Hepatocyte (in vitro differentiated cells): ENCODE measurements at places on chromosomes 5 and 9.

DNA sequence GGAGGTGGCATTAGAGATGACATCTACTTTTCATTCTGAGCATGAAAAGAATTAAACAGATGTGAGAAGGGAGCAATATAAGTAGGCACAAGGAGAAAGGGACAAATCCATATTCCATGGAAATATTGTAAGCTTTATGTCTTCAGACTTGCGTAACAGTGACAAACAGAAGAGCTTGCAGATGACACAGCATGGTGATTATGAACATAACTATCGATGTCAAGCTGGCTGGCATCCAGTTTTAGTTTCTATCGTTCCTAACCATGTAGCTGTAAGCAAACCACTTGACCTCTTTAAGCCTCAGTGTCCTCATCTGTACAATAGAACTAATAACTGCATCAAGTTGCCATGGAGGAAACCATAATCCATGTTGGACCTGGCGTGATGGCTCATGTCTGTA, 246.7 kb upstream of the ADRA1B start:
- DNase-seq = no peak

DNA sequence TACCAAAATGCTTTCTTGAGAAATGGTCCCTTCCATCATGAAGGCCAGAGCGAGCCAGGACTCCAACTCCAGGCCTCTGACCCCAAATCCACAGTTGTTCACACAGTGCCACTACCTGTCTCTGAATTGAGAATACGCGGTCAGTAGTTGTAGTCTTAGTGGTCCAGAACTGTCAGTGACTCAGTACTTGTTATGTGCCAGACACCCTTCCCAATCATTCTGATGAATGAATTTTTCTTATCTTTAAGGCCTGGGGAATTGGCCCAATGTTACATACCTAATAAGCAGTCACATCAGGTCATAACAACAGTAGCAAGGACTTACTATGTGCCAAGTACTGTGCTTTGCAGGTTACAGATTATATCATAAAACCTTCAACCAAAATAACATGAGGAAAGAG, 72.7 kb upstream of the RARS1 start:
- DNase-seq = no peak

DNA sequence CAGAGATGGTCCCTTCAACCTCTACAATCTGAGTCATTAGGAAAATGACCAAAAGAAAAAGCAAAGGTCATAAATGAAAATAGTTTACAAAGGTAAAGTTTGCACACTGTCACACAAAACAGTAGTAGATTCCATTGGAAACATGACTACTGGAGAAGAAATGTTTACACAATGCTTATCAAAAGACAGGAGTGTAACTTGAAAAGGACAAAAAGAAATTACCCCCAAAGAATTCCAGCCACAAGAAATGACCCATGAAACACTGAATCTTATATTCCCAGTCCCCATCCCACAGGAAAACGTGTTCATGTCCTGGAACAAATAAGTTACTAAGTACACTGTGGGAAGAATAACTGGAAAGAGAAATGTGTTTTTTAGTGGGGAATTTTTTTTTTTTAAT, 385.1 kb downstream of the SEMA5A start:
- no peak for DNase-seq

DNA sequence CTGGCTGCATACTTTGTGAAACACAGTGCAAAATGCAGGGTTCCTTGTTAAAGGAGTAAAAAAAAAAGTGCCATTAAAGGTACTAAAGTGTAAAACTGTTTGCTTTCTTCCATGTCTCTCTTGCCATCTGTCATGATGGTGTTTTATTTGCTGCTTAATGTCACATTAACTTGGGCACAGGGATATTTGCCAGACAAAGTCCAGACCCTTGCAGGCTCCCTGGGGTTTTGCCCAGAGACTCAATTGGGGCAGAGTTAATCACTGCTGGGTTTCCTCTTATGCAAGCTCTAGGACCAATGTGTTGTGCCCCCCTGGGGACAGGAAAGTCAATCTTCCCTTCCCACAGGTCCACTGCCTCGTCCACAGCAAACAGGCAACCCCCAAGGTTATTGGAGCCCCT, 274.3 kb upstream of the SGCD start:
- DNase-seq = no peak

DNA sequence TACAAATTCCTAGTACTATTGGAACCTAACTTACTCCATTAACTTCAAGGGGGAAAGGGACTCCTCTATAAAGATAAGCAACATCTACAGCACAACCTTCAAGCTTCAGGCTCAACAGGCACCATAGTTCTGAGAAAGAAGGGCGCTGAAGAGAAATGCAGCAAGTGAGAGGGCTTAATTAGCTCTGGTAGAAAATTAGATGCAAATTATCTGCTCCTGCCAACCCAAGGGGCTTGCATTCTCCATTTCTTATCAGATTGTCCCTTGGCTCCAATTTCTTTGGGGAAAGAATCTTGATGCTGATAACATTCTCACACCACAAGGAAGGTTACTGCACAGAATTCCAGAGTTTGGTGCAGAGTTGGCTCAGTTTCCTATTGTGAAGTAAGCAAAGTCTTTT, 214.6 kb downstream of the GABRG2 start:
- DNase-seq = no peak

DNA sequence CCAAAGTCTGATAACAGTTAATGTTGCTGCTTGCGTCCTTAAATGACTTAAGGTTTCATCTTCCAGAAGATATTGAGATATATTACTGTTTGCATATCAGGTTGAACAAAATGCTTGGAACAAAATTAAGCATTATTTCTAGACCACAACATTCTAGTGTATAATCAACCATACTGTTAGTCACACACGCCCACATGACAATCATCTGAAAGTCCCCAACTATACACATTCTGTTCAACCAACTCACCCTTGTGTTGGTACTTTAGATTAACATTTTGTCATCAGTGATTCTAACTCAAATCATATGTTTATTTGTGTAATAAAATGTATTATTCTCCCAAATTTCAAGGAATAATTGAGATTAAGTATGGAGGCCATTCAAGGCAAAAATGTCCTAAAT, 47.3 kb downstream of the LURAP1L start:
- no peak for DNase-seq

GRCh38 chr5:172849606-172850453, 15.8 kb downstream of the ERGIC1 start:
- DNase-seq = no peak

DNA sequence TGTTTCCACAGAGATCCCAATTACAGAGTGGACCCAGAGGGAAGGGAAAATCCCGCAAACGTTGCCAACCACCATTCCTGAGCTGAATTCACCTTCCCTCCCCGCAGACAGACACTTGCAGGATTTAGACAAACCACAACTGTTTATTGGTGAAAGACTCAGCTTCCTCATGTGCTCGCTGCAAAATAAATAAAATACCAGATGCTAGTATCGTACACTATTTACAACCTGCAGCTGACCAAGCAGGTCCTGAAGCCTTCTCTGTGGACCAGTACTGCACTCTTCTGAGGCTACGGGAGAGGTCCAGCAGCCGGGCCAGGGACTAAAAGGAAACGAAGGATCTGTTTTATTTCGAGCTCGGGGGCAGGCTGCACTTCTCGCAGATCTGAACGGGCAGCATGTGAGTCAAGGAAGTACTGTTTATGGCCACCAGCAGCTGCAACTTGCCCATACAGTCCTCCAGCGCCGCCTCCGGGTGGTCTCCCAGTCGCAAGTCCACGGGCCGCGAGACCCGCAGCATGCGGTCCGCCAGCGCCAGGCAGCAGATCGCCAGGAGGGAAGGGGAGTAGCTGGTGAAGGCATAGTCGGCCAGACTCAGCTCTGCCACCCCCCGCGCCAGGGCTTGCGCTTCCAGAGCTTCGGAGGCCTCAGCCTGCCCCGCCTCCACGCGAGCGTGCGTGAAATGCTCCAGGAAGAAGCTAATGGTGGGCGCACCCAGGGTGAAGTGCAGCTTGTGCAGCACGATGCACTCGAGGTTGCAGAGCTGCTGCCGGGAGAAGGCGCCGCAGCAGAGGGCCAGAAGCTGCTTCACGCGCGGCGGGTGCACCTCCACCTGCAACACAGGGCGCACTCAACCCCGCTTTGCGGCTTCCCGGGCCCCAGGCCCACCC, 2.1 kb downstream of the CCNO start:
- peak; percentile 34 for DNase-seq

GRCh38 chr5:13624283-13625074, 320.0 kb downstream of the DNAH5 start:
- no peak for DNase-seq

- no peak for DNase-seq
Measured at GRCh38 chr9:72065076-72065475, 4.7 kb upstream of the C9orf57 start.

DNA sequence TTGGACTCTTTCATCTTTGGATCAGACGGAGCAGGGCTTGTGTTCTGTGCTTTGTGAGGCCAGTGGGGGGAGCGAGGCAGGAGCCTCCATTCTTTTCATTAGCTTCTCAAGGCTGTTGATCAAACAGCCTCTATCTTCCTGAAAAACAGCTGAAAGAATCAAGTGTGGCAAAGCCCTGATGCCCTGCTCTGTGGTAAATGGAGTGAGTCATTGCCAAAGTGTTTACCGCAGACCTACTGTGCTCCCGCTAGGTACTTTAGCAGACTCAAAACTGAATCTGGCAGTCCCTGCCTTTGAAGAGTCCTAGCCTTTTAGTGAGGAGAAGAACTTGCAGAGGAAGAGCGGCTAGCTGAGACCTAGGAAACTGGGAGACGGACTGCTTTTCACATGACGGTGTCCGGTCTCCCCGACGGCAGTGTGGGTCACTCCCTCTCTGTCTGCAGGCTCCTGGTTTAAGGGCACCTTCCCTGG, 3.3 kb downstream of the ANKRD33B start:
- DNase-seq = no peak

DNA sequence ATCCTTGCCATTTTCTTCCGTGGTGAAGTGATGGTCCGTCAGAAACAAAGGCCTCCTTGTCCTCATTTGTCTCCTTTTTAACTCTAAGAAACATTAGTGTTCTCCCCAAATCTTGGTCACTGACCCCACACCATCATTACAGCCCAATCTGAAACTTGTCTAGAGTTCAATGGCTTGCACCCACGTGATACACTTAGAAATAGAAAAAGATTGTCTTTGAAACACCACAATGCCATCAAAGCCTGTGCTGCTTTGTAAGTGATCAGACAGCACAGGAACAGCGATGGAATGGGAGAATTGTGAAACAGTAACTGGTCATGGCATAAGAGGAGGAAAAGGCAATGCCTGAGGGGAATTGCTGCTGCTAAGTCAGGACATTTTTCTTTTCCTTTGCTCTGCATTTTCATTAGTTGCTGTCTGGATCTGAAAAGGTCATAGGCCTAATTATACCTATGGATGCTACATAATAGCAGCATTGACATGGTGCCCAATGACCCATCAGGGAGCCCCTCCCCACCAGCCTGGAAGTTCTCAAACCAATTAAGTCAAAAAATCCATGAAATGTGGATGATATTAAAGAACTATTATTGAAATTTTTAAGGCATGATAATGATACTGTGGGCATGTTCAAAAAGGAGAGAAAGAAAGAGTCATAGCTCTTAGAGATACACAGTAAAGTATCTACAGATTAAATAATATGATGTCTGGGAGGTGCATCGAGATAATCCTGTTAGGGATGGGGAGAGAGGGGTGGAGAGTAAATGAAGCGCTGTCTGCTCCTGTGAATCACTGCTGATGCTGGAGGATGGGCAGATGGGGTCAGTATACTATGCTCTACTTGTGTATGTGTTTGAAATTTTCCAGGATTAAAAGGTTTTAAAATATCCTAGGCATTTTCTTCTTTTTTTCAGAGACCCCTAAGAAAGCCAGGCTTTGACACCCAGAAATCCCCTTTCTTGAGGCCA, 83.6 kb downstream of the ENC1 start:
- DNase-seq = no peak

DNA sequence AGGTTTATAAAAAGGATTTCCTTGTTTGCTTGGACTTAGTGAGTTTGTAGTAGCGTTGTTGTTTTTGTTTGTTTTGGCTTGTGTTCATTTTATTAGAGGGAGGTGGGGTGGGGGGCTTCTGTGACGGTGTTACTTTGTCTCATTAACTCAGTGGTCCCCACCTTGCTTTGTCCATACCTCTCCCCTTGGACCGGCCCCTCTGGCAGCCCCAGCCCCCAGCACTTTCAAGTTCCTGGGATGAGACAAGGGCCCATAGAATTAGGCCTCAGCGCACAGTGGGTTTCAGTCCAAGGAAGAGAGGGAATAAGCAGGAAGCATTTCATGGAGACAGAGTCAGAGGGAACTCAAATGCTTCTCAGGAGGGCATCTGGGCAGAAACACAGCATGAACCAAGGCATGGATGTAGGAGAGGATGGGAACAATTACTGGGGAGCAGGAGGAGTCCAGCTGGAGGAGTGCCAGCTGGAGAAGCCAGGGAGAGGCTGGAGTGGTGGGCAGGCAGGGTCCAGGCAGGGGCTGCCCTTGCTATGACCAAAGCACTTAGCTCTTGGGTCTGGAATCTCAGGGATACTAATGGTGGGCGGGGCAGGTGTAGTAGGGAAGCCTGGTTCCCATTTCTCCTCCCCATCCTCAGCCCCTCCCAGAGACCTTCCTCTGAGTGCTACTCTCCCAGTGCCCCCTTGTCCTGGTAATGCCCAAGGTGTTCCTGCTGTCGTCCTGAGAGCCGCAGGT, 23.5 kb upstream of the ENHO start:
- peak; percentile 6 for DNase-seq

DNA sequence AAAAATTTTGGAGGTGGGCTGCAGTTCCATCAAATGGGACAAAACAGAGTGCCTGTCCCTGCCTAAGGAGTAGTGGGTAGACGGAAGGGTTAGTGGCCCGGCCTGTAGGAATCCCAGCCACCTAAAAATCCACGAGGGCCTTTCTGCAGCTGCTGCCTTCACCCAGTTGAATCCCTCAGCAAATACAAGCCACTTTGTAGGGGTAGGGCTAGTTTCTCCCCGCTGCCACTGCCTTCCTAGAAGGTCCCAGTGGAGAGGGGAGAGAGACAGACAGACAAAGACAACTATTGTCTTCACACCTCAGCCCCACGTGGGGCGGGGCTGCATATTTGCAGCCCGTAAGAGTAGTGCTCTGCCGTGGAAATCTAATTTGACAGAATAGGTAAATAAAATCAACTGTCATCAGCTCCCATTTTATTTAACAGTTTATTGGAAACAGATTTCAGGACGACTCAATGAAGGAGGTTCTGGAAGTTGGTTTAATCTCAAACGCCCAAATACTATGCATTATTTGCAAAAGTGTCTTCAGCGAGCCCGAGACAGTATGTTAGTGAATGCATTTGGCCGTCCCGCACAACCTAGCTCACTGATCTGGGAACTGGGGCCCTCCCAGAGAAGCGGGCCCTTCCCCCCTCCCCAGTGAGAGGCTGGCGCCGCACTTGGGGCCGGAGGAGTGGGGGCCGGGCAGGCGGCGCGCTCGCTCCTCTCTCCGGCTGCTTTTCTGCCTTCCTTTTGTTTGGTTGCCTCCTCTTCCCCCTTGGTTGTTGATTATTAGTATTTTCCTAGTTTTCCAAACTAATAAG, 67.6 kb upstream of the TBCA start:
- DNase-seq = peak; percentile 34
